ENCODE measurements at places on chromosomes 3 and 15.

GRCh38 chr3:195768414-195768813, 43.3 kb downstream of the MUC4 start:
- no peak for ATAC-seq

- no peak for ATAC-seq
Observed at GRCh38 chr3:13700362-13700761, 151.4 kb downstream of the FBLN2 start.

DNA sequence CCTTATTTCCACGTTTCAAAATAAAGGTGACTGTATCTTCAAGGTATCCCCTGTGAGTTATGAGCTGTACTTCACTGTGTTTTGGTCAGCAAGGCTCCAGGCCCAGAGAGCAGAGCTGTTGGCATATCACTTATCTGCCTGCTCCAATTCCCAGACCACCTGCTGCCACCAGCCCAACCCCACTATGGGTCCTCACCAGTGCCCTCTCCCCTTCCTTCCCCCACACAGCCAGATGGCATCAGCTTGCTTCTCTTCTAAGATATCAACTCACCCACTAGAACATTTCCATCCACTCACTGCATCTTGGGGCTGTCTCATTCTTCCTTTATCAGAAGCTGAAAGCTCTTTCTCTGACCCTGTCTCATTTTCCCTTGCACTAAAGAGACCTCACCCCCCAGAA, 136.9 kb upstream of the EIF1B start:
- ATAC-seq = no peak

- no peak for ATAC-seq
Observed at GRCh38 chr3:100088735-100089368, 25.4 kb downstream of the FILIP1L start.

DNA sequence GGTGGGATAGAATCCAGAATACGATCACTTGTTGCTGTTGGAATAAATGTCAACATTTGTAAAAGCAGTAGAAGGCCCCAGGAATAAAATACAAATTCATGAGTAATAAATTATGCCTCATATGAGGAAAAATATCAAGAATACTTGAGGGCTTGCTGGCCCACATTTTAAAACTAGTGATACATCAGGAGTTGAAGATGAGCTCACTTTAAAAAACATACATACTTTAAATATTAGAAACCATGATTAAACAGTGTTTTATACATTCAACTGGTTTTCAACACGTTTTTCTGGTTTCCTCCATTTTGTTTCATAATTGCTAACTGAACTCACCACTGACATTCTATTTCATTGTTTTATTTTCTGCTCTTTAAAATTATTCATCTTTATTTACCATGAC, 141.4 kb downstream of the TFG start:
- ATAC-seq = no peak

- no peak for ATAC-seq
Observed at GRCh38 chr3:143430568-143430967, 311.0 kb downstream of the CHST2 start.

DNA sequence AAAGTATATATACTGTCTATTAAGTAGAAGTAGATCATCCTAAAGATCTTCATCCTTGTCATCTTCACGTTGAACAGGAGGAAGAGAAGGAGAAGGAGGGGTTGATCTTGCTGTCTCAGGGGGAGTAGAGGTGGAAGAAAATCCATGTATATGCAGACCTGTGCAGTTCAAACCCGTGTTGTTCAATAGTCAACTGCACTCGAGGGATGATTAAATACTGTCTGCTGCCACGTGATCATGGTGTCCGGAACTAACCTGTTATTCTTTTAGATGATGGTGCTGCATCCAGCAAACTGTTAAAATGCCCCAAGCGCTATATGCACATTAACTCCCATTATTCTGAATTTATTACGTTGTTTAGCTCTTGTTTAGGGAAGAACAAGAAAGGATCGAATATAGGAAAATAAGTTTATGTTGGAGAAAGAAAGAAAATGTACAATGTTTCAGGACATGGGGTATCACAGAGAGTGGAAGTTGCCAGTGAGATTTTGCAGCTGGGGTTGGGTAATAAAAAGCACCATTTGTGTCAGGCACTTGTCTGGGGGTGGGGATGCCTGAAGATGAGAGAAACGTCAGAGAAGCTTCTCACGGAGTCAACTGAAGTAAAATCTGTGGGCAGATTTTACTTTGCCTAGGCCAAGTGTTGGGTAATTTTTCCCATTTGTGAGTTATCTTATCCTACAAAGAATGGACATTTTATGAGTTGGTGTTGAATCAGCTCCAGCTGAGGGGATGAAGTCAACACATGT, 229.2 kb downstream of the RYR3 start:
- ATAC-seq = no peak
